ENCODE measurements at places on chromosomes 3 and 15.

DNA sequence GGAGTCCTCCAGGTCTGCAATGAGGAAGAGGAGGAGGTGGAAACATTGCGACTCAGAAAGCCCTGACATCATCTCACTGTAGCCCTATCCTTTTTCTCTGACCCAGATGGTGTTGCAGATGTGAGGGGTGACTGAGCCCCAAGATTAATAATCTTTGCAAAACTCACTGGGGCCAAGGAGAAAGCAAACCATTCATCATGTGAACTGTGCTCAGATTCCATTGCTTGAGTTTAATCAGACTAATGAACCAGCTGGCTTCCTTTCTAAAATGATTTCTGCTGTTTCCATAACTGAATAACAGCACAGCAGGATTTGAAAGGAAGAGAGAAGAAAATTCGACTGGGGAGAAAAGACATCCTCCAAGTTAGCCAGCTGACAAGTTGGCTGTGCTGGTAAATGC lies 13.4 kb upstream of the DGKG start:
- no peak for DNase-seq

- no peak for DNase-seq
Observed at GRCh38 chr3:196323691-196324090, 5.7 kb upstream of the DYNLT2B start.

DNA sequence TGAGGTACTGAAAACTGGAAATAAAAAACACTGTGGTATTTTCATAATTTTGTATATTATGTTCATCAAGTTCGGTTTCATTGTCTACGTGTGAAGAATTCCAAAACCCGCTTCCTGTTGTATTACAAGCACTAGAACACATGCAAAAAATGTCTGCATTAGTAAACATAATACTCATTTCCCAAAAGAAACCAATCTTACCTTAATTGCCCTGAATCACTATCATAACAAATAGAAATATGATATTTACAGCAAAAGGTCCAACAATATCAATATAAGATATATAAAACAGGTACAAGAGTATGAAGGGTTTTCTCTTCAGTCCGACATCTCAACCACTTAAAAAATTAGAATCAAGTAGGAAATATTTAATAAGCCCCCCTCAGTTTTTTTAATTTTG lies 26.3 kb upstream of the GP5 start:
- DNase-seq = no peak

GRCh38 chr3:110814170-110815007 lies 257.2 kb upstream of the NECTIN3 start:
- no peak for DNase-seq

DNA sequence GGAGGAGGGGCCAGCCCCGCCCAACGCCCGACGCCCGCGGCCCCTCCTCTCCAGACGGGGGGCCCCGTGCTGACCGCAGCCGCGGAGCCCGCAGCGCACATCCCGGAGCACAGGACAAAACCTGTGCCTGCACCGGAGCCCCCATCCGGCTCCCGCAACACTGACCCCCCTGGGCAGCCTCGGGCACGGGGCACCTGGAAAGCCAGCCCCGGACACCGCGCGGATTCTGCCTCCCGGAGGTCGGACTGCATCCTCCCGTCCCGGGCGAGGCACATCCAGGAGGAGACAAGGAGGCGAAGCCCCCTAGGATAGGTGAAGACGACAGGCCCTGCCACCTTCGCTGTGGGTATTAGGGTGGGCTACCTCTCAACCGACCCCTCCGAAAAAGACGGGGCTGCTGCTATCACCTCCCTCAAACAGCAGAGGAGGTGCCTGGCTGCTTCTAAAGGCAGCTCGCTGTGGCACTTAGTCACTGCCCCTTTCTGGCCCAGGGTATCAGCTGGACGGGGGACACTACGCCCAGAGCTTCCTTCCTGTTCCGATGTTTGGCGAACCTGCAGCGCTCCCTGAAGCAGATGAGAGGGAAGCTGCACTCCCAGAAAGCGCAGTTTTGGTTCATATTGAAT lies 10.6 kb downstream of the XXYLT1 start:
- no peak for DNase-seq

DNA sequence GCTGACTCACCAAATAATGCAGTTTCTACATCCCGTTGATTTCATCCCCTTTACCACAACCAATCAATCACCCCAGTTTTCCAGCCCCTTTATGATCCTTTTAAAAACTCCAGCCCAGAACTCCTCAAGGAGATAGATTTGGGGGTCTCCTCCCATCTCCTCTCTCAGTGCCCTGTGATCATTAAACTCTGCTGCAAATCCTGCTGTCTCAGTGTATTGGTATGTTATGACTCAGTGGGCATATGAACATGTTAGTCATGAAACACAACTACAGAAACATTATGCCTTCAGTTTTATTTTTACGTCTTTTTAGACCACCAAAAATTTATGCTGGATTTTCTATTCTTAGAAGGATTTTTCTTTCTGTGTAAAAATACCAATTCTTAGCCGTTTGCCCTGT lies 213.7 kb downstream of the DIPK2A start:
- no peak for DNase-seq

GRCh38 chr3:101133652-101134051 lies 140.4 kb upstream of the ABI3BP start:
- no peak for DNase-seq

- DNase-seq = no peak
Observed at GRCh38 chr3:187169231-187169960, 27.9 kb upstream of the RTP1 start.

- no peak for DNase-seq
Observed at GRCh38 chr3:86244905-86245304, 746.0 kb downstream of the VGLL3 start.
